ENCODE measurements at places on chromosomes 4 and X.

DNA sequence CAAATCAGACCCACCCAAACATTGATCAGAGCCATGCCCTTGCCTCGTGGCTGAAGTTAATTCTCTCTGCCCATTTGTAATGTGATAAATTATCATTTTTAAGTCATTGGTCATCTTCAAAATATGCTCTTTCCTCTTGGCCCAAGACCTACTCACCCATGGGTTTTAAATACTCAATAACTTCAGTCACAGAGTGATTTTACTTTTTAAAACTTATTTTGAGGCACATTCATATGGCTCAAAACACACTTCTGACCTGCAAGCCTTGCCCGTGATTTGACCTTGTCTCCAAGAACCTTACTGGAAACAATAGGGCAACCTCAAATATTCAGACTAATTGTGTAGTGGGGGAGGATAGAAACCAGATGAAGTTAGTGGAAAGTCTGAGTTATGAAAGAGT lies 176.2 kb upstream of the LNX1 start:
- DNase-seq = peak; percentile 71

DNA sequence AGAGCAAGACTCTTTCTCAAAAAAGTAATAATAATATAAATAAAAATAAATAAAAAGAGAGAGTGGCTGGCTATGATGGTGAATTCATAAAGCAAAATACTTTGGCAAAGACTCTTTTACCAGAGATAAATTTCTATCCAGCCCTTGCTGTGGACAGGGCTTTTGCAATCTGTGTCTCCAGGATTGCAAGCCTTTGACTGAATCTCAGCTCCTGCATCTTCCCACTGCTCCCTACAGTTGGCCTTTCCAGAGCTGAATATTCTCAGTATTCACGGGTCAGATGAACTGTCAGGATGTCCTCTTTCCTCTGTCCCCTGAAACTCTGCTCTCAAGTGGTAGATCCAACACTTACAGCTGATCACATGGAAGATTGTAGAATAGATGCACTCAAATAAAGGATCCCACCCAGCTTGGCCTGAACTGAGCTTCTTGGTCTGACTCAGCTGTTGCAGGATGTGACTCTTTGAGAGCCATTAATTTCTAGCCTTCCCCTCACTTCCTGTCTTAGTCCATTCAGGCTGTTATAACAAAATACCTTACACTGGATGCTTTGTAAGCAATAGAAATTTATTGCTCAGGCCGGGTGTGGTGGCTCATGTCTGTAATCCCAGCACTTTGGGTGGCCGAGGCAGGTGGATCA lies 123.4 kb upstream of the GUCY1A1 start:
- DNase-seq = peak; percentile 74

- DNase-seq = no peak
These were observed 29.9 kb downstream of the ELF2 start for GRCh38 chr4:139146926-139147629.

DNA sequence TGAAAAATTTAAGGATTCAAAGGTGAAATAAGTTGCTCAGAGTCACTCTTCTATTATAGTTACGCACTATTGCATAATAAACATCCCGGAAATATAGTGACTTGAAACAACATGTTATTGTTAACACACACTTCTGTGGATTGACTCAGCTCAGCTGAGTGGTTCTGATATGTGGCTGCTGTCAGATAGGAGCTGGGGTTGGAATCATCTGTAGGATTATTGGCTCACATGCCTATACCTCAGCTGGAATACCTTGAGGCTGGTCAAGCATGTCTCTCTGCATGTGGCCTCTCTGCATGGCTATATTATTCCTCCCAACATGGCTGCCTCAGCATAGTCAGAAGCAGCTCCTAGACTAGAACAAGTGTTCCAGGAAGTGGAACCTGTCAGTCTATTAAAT lies 486.7 kb upstream of the MAGEB2 start:
- DNase-seq = no peak

GRCh38 chrX:426881-427280 lies 40.2 kb upstream of the PPP2R3B start:
- no peak for DNase-seq

- DNase-seq = peak; percentile 73
These were observed 97.3 kb downstream of the RS1 start for GRCh38 chrX:18574591-18574990.

- DNase-seq = no peak
These were observed 5.3 kb downstream of the KIT start for GRCh38 chr4:54662901-54663585.

- DNase-seq = no peak
These were observed 254.3 kb upstream of the AGA start for GRCh38 chr4:177696438-177696966.

DNA sequence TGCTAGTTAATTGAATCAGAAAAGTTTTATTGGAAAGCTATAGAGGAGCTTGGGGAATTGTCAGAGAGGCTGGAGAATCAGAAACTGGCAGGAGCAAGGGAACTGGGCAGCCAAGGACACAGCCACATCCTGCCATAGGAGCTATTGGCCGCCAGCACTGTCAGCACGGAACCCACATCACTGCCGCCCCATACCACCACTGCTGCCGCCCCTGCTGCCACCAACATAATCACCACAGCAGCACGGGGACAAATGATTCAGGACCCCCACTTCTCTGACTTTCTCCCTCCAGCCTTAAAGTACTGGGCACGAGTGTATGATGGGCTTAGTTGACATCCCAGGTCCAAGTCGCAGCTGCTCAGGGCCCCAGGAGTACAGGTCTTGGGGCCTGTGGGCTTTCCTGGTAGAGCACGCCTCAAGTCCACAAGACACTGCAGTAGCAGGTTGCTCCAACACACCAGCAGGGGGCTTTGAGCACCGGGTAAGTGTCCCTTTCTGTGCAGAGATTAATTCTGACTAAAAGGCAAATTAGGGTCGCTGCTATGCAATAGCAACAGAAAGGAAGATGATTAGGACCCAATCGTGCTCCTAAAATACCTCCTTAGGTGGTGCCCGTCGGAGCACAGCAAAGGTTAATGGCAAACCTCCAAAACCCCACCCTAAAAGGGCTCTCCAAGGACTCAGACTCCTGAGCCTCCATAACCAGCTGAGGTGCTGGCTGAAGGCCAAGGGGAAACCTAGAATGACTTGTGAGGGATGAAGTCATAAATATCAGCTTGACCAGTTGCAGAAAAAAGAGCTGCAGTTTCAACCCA lies 6.9 kb downstream of the PJA1 start:
- DNase-seq = peak; percentile 64

DNA sequence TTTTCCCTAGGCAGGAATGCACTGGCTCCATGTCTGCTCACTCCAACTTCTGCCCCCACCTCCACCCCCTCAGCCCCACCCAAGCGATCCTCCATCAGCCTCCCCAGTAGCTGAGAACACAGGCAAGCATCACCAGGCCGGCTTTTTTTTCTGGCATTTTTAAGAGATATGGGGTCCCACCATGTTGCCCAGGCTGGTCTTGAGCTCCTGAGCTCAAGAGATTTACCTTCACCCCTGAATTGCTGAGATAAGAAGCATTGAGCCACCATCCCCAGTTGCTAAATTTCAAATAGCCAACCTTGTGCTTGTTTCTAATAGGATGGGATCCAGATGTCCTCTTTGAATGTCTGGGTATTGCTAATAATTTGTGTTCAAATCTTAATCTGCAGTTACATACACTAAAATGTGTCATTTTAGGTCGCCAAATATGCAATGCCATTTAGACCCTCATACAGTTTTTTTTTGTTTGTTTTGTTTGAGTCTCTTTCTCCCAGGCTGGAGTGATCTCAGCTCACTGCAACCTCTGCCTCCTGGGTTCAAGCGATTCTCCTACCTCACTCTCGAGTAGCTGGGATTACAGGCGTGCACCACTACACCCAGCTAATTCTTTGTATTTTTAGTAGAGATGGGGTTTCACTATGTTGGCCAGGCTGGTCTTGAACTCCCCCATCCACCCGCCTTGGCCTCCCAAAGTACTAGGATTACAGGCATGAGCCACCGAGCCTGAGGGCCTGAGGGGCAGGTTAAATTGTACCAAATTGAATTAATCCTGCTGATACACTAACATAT lies 8.8 kb downstream of the LARP7 start:
- no peak for DNase-seq

Measured in astrocyte of the spinal cord (primary cell).